Spleen (tissue), 13 donors: ENCODE measurements at places on chromosomes 16 and 17.
A peak's percentile ranks its signal among the peaks of the same experiment; 100 is the strongest.

DNA sequence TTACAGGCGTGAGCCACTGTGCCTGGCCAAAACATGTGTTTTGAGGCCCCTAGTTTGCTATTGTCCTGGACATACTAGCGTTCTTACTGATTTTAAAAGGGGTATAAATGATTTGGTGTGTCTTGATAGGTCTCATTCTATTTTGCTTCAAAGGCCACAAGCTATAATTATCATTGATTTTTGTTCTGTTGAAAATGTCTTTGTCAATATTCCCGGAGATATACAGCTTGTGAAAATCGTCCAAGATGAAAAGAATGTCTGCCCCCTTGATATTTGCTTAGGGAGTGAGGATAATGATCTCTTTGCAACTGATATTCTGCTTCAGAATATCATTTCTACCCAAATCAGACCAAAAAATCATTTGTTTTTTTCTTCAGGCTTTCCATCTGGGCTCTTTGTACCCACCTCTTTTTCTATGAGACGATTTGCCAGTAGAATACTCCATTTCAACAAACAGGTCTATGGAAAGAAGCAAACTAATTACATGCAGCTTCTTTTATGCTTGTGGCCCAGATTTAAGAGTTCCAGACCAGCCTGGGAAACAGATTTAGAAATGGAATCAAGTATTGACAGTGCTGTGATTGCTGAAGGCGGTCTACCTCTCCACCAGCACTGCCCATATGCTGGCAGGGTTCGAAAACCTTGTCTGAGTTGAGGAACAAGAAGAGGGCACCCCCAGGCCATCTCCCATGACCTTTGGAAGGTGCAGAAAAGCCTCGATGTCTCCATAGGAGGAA, 14.1 kb upstream of the ST6GALNAC1 start:
- peaks cover 37% of the 10 kb centered on the region for H3K4me1 ChIP-seq
- no peak for DNase-seq
- no peak overlapping the region for H3K4me3 ChIP-seq
- no peaks in the 10 kb centered on the region for H3K36me3 ChIP-seq
- H3K27me3 ChIP-seq: no peaks in the 10 kb centered on the region

DNA sequence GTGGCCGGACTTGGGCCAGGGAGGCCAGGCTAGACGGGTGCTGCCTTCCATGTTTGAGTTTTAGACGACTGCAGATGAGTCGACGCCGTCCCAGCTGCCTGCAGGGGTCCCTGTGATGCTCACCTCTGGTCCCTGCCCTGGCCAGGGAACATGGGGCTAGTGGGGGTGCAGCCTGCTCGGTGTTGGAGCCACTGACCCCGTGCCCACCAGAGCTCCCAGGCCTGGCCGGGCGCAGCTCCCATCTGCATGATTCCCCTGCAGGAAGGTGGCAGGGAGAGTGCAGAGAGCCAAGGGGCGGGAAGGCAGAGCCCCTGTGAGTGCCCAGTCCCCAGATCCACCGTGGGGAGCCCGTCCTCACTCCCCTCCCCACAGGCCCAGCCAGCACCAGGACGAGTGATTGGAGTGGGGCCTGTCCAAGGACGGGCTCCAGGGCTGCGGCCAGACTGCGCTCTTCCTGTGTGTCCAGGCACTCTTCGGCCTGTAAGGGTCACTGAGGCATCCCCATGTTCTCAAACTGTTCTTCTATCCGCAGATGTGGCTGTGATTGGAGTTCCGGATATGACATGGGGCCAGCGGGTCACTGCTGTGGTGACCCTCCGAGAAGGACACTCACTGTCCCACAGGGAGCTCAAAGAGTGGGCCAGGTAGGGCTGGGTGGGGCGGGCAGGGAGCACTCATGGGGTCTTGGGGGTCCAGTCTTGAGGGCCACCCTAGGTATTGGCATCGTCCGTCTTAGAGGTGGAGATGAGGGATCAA, 26.0 kb upstream of the CDH15 start:
- peak; percentile 61 for DNase-seq
- H3K36me3 ChIP-seq: peaks cover 49% of the 10 kb centered on the region
- no peak overlapping the region for H3K27ac ChIP-seq
- no peaks in the 10 kb centered on the region for H3K4me1 ChIP-seq

- no peaks in the 10 kb centered on the region for H3K27me3 ChIP-seq
- no peak for DNase-seq
- H3K4me3 ChIP-seq: no peak overlapping the region
- no peak overlapping the region for H3K27ac ChIP-seq
- H3K36me3 ChIP-seq: no peaks in the 10 kb centered on the region
Measured at GRCh38 chr17:82544431-82545070, 25.0 kb downstream of the FOXK2 start.

GRCh38 chr17:55607731-55608341, 96.6 kb upstream of the SMIM36 start:
- H3K4me3 ChIP-seq: no peak overlapping the region
- peak overlapping the region; percentile 45 for H3K27ac ChIP-seq
- no peak for DNase-seq
- H3K36me3 ChIP-seq: no peaks in the 10 kb centered on the region

DNA sequence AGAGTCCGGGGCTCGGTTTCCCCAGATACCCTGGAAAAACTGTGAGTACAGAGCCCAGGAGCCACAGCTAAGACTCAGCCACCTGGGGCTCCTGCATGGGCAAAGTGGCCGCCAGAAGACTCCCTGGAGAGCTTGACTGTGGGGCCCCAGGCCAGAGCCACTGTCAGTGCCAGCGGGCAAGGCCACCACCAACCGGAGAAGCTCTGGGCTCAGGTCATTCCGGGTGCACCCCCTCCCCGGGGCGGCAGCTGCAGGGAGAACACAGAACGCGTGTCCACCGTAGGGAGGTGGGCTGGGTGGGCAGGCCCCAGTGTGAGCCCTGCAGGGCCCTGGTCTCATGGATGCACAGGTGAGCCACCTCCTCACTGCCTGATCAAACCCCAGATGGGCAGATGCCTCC, 22.3 kb upstream of the RBFOX3 start:
- peak; percentile 56 for DNase-seq
- no peak overlapping the region for H3K4me3 ChIP-seq
- H3K27ac ChIP-seq: no peak overlapping the region

DNA sequence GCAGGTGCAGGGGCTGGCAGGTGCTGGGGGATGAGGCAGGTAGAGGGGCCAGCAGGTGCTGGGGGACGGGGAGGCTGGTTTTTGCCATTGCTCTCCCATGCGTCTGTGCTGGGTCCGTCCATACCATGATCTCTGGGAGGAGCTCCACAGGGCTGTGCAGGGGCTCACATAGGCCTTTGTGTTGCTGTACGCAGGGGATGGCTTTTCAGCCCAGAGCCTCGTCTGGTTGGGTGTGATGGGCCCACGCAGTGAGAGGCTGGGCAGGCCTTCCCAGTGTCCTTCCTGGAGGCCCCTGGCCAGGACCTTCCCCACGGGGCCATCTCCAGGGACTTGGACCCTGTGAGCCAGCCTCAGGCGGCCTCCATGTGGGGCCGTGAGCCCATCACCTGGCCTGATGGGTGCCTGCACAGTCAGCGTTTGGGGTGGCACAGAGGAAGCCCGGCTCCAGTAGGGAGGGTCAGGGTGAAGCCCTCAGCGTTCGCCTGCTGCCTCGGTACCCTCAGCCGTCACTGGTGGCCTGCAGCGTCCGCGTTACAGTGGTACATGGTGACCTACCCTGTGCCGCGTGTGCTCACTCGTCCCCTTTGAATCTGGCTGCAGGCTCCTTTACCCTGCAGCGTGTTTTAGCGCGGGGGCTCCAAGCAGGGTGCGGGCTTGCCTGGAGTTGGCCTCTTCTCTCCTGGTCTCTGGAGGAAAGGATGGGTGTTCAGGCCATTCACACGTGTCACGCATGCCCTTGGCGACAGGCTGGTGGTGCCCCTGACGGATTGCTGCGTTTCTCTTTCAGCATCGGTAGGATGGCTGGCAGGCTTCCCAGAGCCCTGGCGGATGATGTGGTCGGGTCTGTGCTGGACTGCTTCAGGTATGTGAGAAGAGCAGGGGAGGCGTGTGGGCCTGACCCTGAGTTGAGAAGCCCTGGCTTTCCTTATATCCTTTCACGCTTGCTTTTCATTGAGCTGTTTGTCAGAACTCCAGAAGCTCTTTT, 30.6 kb downstream of the ZNF750 start:
- no peak for DNase-seq
- no peaks in the 10 kb centered on the region for H3K36me3 ChIP-seq
- no peaks in the 10 kb centered on the region for H3K27me3 ChIP-seq
- H3K27ac ChIP-seq: no peak overlapping the region

DNA sequence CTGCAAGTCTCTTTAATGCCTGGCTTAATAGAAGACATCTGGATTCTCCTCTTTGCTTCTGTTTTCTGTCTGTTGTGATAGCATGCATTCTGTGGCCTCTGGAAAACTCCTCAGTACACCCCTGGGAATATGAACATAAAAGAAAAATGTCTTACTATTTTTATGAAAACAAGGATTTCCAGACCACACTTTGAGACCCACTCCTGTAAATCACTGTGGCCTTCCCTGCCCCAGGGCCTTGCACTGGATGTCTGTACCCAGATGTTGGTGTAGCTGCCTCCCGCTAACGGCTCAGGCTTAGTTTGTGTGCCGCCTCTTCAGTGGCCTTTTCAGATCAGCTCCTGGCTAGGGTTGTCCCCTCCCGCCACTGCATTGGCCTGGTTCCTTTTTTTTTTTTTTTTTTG, 126.6 kb downstream of the SOCS1 start:
- peak overlapping the region; percentile 51 for H3K27ac ChIP-seq
- no peak overlapping the region for H3K4me3 ChIP-seq
- H3K36me3 ChIP-seq: peaks cover 70% of the 10 kb centered on the region
- no peak for DNase-seq
- no peaks in the 10 kb centered on the region for H3K27me3 ChIP-seq
- no peaks in the 10 kb centered on the region for H3K4me1 ChIP-seq

DNA sequence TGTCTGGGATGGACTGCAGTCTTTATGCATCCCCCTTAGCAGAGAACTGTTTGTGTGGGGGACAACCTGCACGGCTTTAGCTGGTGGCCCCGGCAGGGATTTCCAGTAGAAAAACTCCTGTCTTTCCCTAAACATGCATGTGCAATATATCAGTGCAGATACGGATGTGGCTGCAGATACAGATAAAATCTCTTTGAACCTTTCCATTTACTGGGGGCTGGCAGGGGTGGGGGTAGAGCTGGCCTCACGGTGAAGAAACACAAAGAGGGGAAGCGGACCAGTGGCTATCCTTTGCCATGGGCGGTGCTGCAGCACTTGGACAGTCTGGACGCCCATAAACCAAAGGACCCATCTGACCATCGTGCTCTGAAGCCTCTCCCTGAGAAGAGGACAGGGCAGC, 201.3 kb downstream of the ZFHX3 start:
- no peak overlapping the region for H3K4me3 ChIP-seq
- no peaks in the 10 kb centered on the region for H3K27me3 ChIP-seq
- no peaks in the 10 kb centered on the region for H3K36me3 ChIP-seq
- no peak for DNase-seq
- peaks cover 4% of the 10 kb centered on the region for H3K4me1 ChIP-seq
